Tibial nerve (tissue), 4 donors: ENCODE measurements at places on chromosomes 16 and 17. TPM values are rescaled to one million over a fixed set of nuclear protein-coding genes. Genes with fewer than 3 reads are reported as not detected.
A peak's percentile ranks its signal among the peaks of the same experiment; 100 is the strongest.

GRCh38 chr16:69193855-69194254, 6.9 kb downstream of the SNTB2 start:
- peaks cover 20% of the 10 kb centered on the region for H3K4me1 ChIP-seq
- H3K27me3 ChIP-seq: no peaks in the 10 kb centered on the region
- H3K4me3 ChIP-seq: no peak overlapping the region
- no peak for DNase-seq
- H3K27ac ChIP-seq: no peak overlapping the region
- no peaks in the 10 kb centered on the region for H3K36me3 ChIP-seq

DNA sequence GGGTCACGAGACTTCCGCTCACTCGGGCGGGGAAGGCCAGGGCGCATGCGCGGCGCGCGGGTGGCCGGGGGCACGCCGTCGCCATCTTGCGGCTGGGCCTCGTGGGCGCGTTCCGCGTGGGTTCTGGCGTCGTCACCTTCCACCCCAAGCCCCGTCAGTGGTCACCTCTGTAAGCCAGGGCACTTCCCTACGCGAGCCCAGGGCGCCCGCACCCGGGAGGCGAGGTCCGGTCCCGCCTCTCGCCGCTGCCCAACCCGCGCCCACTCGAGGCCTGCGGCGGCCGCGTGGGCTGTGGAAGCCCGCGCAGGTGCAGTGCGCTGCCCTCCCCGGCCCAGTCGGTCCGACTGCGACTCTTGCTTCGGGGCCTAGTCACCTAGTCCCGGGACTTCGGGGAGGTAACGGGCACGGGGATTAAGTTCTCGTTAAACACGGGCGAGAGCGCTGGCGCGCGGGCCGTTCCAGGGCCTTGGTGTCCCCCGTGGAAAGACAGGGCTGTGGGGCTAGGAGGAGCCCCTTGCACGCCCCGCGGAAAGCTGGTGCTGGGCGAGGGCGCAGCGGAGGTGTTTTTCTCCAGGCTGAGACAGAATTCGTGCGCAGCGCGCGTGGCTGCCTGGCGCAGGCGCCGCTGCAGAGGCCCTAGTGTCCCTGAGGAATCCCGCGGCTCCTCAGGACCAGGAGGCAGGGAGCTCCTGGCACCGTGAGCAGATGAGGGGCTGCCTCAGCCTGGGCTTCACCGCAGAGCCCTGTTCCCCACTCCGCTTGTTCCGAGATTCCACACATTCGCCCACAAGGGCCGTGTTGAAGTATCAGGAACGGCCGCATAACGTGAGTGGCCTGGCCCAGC, 472 bp upstream of the ARHGDIA start:
- DNase-seq: peak; percentile 92
- peak overlapping the region; percentile 99 for H3K27ac ChIP-seq
- H3K36me3 ChIP-seq: no peaks in the 10 kb centered on the region
- no peaks in the 10 kb centered on the region for H3K27me3 ChIP-seq
- H3K4me1 ChIP-seq: peaks cover 53% of the 10 kb centered on the region

GRCh38 chr16:85347213-85347591, 234.9 kb upstream of the CIBAR2 start:
- DNase-seq: no peak
- H3K27me3 ChIP-seq: no peaks in the 10 kb centered on the region
- H3K4me3 ChIP-seq: no peak overlapping the region
- H3K36me3 ChIP-seq: no peaks in the 10 kb centered on the region
- no peak overlapping the region for H3K27ac ChIP-seq

GRCh38 chr16:930511-930910, 40.3 kb downstream of the LMF1 start:
- H3K4me3 ChIP-seq: no peak overlapping the region
- no peak for DNase-seq
- peaks cover 4% of the 10 kb centered on the region for H3K36me3 ChIP-seq
- H3K27ac ChIP-seq: no peak overlapping the region
- no peaks in the 10 kb centered on the region for H3K4me1 ChIP-seq
- no peaks in the 10 kb centered on the region for H3K27me3 ChIP-seq

DNA sequence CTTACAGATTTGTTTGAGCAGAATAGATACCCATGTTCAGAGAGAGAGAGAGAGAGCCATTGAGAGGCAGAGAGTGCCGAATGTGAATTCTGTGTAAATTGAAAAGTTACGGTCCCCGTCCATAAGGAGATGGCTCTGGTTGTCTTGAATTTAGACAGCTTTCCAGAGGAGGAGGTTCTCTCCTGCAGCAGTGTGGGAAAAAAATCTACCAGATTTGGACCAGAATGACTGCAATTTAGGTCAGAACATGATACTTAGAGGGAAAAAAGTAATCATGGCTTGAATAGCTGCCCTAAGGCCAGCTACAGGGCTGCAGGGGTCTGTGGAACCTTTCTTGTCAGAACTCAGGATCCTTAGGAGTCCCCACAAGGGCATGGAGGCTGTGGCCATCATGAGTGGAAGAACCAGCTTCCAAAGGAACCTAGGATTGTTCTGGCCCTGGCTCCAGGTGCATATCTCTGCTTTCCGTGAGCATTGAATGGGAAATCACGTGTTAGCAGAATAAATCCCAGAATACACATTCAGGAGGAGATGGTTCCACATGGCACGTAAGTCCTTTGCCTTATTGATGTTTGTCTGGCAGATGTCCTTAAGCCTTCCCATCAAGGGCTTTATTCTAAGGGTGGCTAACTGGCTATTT, 13.0 kb downstream of the PITPNC1 start:
- no peaks in the 10 kb centered on the region for H3K27me3 ChIP-seq
- no peaks in the 10 kb centered on the region for H3K36me3 ChIP-seq
- peaks cover 10% of the 10 kb centered on the region for H3K4me1 ChIP-seq
- no peak for DNase-seq
- H3K4me3 ChIP-seq: no peak overlapping the region

- H3K27ac ChIP-seq: no peak overlapping the region
- H3K27me3 ChIP-seq: no peaks in the 10 kb centered on the region
- H3K36me3 ChIP-seq: no peaks in the 10 kb centered on the region
- no peak overlapping the region for H3K4me3 ChIP-seq
These were observed 81.1 kb upstream of the DNAH17 start for GRCh38 chr17:78658281-78658785.

DNA sequence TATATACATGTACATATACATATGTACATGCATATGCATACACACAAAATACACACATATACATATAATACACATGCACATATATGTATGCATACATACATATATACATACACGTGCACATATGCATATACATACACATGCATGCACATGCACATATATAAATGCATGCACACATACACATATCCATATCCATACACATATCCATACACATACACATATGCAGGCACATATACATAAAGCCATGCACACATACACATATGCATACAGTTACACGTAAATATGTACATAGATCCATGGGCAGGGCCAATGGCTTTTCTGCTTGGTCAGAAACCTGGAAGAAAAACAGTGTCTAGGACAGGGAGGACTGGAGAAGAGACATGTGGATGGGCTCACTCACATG, 23.9 kb upstream of the USP10 start:
- no peaks in the 10 kb centered on the region for H3K4me1 ChIP-seq
- no peaks in the 10 kb centered on the region for H3K27me3 ChIP-seq
- DNase-seq: no peak
- H3K4me3 ChIP-seq: no peak overlapping the region
- no peaks in the 10 kb centered on the region for H3K36me3 ChIP-seq

The ACSM2B gene
- total RNA-seq: not detected

GRCh38 chr17:80991645-80992076, at the start of gene CHMP6:
CHMP6 (plus strand) TSS chr17:80991841; CDS start chr17:80991919, 78 bp downstream.
- peak within 1 kb of the TSS; percentile 90 for H3K27ac ChIP-seq
- no peaks in the 10 kb centered on the region for H3K27me3 ChIP-seq
- H3K4me3 ChIP-seq: peak within 1 kb of the TSS; percentile 78
- peak; percentile 52 for DNase-seq
- peaks cover 2% of the 10 kb centered on the region for H3K36me3 ChIP-seq

DNA sequence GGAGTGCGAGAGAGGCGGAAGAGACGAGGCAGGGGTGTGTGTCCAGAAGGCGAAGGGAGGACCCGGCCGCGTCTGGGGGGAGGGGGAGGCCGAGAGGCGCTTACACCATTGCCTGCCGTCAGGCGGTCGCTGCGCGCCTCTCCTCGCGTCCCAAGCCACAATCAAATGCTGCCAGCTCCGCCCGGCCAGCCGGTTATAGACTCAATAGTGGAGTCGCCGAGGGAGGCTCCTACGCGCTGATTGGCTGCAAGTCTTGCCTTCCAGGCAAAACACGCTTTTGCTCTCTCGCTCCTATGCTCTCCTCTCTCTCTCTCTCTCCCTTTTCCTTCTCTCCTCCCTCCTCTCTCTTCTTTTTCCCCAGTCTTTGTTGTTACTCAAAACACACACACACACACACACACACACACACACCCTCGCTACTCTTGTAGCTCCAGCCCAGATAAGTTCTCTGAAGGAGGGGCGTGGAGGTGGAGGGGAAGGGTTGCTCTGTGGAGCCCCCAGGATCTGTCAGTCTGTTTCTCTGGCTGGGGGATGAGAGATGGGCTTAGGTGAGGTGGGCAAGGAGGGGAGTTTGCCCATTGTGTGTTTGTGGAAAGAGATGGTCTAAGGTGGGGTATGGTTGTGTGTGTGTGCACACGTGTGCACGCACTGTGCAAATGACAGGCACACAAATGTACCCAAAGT, at the start of gene DLX3:
Gene DLX3 (minus strand): TSS at position 170 of the 684 bp plus-strand sequence. CDS start 226 bp downstream, outside the sequence.
- H3K36me3 ChIP-seq: no peaks in the 10 kb centered on the region
- no peaks in the 10 kb centered on the region for H3K27me3 ChIP-seq
- H3K27ac ChIP-seq: no peak within 1 kb of the TSS
- H3K4me3 ChIP-seq: peak within 1 kb of the TSS; percentile 28
- H3K4me1 ChIP-seq: peaks cover 13% of the 10 kb centered on the region

DNA sequence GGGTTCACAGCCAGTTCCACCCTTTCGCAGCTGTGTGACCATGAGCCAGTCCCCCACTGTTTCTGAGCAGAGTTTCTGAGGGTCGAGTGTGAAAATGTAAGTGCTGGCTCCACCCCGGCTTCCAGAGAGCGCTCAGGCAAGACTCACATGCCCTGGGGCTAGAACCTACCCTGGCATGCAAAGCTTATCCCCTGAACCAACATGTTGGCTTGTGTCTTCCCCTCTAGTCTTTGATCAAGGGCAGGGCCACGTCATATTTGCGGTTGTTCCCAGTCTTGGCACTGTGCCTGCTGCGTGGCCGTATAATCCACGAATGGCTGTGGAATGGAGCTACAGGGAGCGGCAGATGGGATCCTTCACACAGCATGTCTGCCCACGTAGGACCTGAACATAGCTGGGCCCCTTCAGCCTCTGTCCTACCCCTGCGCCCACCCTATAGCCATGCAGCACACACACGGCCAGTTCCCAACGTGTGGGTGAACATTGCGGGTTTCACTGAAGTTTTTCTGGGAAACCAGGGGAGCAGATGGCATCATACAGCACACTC, 84.8 kb downstream of the MRM1 start:
- DNase-seq: no peak
- H3K36me3 ChIP-seq: no peaks in the 10 kb centered on the region
- no peak overlapping the region for H3K4me3 ChIP-seq
- H3K27ac ChIP-seq: no peak overlapping the region
- no peaks in the 10 kb centered on the region for H3K4me1 ChIP-seq
- no peaks in the 10 kb centered on the region for H3K27me3 ChIP-seq

GRCh38 chr17:56260376-56261002, 107.2 kb downstream of the ANKFN1 start:
- no peaks in the 10 kb centered on the region for H3K4me1 ChIP-seq
- no peak overlapping the region for H3K4me3 ChIP-seq
- no peak for DNase-seq
- no peaks in the 10 kb centered on the region for H3K27me3 ChIP-seq
